Amniotic epithelial cell (primary cell): ENCODE measurements at places on chromosomes 2 and 18.

- no peak for DNase-seq
Measured at GRCh38 chr2:35172687-35173086, 1182.9 kb upstream of the CRIM1 start.

DNA sequence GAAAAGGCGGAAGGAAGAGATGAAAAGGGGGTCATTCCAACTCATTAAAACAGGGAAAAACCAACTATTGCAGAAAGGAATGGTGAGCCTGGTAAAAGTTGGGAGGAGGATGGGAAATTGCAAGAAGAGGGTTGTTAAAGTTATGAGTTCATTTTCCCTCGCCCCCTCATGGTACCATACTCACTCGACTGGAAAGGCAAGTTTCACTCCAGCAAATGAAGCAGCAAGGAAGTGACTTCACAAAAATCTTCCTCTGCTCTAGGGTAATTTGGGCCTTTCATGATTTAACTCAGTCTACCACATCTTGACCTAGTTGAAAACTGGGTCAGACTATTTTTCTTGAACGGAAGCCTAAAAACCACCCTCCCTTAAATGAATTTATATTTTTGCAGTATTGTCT, 22.8 kb upstream of the DAW1 start:
- no peak for DNase-seq

DNA sequence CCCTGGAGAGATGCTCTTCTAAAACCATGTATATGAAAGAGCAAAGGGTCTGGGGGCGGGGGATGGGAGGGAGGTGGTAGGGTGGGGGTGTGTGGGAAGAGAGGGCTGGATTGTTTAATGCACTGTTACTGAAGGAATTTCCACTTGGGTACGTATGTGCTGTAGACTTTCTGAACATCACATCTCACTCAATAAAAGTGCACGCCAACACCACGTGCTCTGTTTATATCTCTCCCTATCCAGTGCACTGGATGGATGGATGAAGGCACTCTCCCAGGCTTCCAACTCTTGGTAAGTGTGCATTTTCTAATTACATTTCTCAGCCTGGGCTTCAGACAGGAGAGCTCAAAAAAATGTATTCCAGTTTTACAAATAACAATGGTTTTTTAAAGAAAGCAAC, 184.3 kb upstream of the SIX2 start:
- DNase-seq: no peak

DNA sequence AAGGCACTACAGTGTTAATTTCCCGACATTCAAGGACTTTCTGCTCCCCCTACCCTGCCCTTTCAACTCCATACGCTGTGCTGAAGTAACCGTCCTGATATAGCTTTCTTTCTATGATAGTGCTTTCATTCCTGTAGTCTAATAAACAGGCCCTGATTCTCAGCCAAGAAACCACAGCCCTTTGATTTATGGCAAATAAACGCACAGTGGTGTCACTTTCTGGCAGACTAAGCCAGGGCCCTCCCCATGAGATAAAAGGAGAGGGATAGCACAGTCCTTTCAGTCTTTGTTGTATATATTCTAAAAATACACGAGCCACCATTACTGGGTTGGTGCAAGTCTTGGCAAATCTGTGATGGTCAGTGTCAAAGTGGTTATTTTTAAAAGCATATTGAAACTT, 291.2 kb downstream of the ALPK2 start:
- DNase-seq: peak; percentile 61

DNA sequence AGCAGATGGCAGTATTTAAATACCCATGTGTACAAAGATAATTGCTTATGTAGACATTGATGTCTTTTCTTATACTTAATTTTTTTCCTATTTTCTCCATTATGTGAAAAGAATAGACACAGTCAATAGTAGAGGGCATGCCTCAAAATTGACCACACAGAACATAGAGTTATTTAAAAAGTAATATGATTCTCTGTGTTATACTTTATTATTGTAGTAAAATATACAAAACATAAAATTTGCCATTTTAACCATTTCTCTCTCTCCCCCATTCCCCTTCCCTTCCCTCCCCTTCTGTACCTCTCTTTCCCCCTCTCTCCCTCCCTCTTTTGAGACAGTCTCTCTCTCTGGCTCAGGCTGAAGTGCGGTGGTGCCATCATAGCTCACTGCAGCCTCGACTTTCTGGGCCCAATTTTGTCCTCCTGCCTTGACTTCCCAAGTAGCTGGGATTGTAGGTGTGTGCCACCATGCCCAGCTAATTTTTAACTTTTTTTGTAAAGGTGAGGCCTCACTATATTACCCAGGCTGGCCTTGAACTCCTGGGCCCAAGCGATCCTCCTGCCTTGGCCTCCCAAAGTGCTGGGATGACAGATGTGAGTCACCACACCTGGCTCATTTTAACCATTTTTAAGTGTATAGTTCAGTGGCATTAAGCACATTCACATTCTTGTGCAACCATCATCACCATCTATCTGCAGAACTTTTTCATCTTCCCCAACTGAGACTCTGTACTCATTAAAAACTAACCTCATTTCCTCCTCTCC, 179.7 kb downstream of the MCFD2 start:
- no peak for DNase-seq

DNA sequence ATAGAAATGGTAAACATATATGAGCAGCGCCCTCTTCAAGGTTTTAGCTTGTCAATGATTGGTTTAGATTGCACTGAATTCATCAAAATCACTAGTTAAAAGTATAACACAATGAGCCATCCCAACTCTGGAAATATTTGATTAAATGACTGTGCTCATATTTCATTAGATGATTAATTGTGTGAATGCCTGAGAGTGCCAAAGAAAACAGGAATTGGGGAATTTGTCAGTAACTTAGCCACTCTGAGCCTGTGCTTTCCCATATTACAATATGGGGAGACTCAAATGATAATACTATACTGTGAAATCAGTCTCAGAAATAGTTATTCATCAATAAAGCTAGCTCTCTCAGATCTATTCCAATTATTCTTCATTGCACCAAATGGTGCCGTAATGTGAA, 2087.6 kb upstream of the CELF4 start:
- DNase-seq: no peak

DNA sequence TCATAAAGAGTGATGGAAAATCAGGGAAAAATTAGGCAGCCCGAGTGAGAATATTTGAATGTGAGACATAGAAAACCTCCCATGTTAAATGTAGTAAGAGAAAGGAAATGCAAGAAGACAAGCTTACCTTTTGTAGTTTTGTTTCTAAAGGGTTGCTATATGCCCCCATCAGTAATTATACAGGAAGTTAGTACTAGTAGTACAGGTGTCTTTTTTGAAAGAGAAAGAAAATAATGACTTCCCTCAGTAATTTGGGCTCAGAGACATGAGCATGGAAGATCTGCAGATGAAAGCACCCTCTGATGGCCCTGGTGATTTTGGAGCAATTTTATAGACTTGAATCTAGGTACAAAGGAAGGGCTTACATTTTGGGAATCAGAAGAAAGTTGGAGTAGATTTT, 80.8 kb downstream of the RHBDD1 start:
- no peak for DNase-seq

GRCh38 chr18:78571831-78572347, 407.7 kb upstream of the SALL3 start:
- no peak for DNase-seq

GRCh38 chr2:45786836-45787357, 135.4 kb downstream of the PRKCE start:
- DNase-seq: no peak

DNA sequence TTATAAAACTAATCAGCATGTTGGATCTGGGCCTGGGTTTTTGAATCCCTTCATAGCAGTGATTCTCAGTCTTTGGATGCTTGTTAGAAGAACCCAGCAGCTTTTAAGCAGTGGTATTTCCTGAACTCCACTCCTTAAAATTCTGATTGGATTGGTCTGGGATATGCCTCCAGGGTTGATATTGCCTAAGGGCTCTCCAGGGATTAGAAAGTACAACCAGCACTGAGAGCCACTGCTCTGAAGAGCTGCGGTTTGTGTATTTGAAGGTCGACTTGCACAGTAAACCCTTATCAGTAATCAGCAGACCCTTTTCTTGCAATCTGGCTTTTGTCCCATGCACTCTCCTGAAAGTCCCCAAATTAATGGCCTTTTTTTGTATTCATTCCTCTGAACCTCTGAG, 17.0 kb upstream of the RBMS1 start:
- peak; percentile 54 for DNase-seq

- DNase-seq: no peak
Measured at GRCh38 chr18:58026395-58026794, 17.6 kb upstream of the NEDD4L start.

- DNase-seq: no peak
Measured at GRCh38 chr2:111666160-111666559, 217.8 kb downstream of the ANAPC1 start.

GRCh38 chr2:46493241-46493970, 14.0 kb downstream of the TMEM247 start:
- DNase-seq: peak; percentile 78

- peak; percentile 8 for DNase-seq
Measured at GRCh38 chr18:35672897-35673296, 91.4 kb downstream of the GALNT1 start.

- peak; percentile 21 for DNase-seq
Measured at GRCh38 chr2:29360016-29360784, 245.0 kb downstream of the CLIP4 start.

DNA sequence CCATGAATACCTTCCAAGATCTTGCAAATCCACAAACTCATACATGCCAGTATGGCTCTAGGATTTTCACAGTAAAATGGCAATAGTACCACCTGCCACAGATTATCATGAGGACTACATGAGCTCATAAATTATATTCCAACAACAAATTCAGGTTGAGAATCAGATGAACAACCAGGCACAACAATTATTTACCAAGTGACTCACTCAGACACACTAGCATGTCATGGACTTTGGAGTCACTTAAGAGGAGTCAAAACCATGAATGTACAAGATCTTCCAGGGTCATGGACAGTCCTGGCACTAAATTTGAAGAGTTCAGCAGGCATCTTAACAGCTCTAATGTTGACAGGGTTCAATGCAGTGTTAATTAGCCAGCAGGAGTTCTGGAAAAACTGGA, 34.4 kb upstream of the BZW1 start:
- DNase-seq: no peak

- DNase-seq: no peak
Measured at GRCh38 chr2:67845621-67846369, 217.0 kb downstream of the C1D start.

GRCh38 chr2:84838434-84839145, 42.3 kb downstream of the TRABD2A start:
- DNase-seq: peak; percentile 29

- no peak for DNase-seq
Measured at GRCh38 chr18:79397247-79397829, 1.6 kb downstream of the NFATC1 start.

DNA sequence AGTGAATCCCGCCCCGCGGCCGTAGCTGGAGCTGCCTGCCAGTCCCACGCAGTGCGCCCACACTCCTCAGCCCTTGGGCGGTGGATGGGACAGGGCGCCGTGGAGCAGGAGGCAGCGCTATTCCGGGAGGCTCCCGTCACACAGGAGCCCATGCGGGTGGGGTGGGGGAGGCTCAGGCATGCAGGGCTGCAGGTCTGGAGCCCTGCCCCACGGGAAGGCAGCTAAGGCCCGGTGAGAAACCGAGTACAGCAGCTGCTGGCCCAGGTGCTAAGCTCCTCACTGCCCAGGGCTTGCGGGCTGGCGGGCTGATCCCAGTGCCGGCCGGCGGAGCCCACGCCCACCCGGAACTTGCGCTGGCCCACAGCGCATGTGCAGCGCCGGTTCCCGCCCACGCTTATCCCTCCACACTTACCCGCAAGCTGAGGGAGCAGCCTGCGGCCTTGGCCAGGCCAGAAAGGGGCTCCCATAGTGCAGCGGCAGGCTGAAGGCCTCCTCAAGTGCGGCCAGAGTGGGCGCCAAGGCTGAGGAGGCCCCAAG, 1152.8 kb upstream of the CELF4 start:
- DNase-seq: no peak

- DNase-seq: no peak
Measured at GRCh38 chr18:7846335-7846734, 279.2 kb downstream of the PTPRM start.

GRCh38 chr18:1017227-1018058, 112.8 kb downstream of the ADCYAP1 start:
- DNase-seq: no peak

DNA sequence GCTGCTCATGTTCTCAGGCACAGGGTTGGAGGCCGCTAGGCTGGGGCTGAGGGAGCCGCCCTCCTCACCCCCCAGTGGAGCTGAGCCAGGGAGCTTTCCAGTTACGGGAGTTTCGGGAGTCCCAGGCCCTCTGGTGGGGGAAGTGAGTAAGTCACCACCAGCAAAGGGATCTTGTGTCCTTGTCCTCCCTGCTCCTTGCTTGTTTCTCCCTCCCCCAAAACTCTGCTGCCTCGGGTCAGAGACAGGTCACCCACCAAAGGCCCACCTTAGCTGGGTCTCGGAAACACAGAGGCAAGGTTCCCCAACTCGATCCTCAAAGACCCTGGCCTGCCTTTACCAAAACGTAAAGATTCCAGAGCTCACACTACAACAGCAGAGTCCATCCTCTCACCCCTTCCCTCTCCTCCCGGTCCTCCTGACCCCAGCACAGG, 60.5 kb upstream of the POMC start:
- peak; percentile 58 for DNase-seq
